T-helper 22 cell (primary cell): ENCODE measurements at places on chromosomes 1 and 21.

- no peak for DNase-seq
Observed at GRCh38 chr1:5423109-5423508, 569.1 kb downstream of the NPHP4 start.

DNA sequence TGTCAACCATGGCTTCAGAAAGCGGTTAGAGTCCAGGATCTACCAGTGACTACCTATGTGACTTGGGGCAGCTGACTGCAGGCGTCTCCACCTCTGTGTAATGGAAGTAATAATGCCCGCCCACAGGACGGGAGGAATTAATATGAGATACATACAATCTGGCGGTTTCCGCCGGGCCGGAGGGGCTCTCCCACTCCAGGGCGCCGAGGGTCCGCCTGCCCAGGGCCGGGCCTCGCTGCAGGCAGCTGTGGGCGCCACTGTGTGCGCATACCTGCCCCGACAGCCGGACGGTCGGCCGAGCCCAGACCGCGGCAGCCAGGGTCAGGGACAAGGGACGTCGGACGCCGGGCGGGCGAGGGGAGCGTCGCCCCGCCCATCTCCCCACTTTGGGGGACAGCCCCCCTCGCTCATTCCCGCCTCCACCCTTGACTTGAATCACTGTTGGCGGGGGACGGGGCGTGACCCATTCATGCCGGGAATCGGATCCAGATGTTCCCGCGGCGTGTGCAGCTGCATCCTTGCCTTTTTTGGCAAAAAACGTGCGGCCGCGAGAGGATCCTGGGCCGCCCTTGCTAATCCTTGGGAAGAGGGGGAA lies 6.0 kb upstream of the SF3A3 start:
- DNase-seq, result no peak

DNA sequence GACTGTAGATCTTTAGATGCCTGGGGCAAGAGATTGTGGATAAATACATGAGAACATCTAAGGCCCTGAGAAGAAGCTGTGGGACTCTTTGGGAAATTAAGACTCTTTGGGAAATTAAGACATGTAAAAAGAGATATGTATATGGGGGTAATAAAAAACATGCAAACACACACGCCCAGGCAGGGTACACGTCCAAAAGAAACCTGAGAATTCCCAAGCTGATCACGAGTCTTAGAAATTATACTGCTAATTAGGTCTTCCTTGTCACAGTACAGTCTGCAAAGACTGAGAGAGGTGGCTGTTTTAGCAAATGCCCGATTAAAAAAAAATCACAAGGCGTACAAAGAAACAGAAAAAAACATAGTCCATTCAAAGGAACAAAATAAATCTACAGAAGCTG lies 39.3 kb upstream of the ERO1B start:
- DNase-seq, result no peak

GRCh38 chr1:25517476-25518394 lies 25.7 kb upstream of the LDLRAP1 start:
- no peak for DNase-seq

- DNase-seq, result no peak
Observed at GRCh38 chr1:234262754-234263105, 110.5 kb upstream of the COA6 start.

DNA sequence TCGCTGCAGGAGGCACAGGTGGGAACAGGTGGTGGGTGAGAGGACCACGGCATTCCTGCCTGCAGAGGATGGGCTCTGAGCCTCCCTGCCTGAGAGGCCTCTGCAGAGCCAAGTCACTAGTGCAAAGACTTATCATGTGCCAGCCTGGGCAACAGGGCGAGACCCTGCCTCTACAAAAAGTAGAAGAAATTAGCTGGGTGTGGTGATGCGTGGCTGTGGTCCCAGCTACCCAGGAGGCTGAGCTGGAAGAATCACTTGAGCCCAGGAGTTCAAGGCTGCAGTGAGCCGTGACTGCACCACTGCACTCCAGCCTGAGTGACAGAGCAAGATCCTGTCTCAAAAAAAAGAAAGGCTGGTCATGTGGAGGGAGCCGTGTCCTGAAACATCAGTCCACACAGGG lies 46.4 kb downstream of the PKNOX1 start:
- DNase-seq, result no peak

GRCh38 chr21:34668803-34669148 lies at the start of gene CLIC6:
Gene CLIC6, plus strand, starts transcription at chr21:34668994. Its CDS starts 395 bp downstream, at chr21:34669389.
- no peak for DNase-seq

DNA sequence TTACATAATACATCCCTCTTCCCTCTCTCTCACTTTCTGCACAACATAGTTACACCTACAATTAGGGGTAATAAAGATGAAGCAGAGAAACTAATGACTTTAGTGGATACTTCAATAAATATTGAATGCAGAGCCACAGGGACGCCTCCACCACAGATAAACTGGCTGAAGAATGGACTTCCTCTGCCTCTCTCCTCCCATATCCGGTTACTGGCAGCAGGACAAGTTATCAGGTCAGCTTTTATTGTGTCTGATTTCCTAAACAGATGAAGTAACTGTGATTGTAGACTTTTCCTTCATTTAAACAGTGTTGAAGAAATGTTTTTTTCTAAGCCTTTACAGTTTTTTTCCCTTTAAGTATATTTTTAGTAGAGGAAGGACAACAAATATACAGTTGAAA lies 281.6 kb downstream of the TPR start:
- DNase-seq, result no peak

DNA sequence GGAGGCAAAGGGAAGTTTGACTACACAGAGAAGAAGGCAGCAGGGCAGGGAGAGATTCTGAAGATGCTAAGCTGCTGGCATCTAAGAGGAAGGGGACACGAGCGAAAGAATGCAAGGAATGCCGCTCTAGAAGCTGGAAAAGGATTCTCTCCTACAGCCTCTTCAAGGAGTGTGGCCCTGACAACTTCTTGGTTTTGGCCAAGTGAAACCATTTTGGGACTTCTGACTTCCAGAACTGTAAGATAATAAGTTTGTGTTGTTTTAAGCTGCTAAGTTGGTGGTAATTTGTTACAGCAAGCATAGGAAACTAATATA lies 28.5 kb downstream of the MGST3 start:
- DNase-seq, result no peak

DNA sequence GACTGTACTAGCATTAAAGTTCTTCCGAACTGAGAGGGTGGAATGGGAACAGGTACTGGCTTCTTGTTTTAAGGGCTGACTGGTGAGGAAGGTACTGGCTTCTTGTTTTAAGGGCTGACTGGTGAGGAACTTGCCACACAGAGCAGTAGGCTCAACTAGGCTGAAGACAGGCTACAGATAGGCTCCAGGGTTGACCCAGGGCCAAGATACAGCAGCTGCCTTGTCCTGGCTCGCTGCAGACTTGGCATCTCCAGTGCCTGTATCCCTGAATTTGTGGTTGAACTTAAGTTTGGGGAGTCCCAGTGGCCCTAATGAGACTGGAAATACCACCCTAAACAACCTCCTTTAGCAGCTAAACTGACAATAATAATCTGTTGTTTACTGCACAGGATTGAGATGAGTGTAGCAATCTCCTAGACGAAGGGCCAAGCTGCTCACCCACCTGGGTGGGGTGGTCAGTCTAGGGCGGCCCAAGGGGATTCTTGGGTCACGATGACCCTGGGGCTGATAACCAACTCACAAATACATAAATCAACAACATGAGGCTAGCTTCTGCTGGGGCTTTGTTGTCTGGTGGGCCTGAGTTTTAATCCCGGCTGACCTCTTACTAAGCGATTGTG lies 227.1 kb downstream of the DISC1 start:
- DNase-seq, result no peak

GRCh38 chr1:94111879-94112278 lies 9.1 kb downstream of the ABCA4 start:
- no peak for DNase-seq

GRCh38 chr1:69377507-69377906 lies 190.2 kb upstream of the LRRC7 start:
- no peak for DNase-seq

DNA sequence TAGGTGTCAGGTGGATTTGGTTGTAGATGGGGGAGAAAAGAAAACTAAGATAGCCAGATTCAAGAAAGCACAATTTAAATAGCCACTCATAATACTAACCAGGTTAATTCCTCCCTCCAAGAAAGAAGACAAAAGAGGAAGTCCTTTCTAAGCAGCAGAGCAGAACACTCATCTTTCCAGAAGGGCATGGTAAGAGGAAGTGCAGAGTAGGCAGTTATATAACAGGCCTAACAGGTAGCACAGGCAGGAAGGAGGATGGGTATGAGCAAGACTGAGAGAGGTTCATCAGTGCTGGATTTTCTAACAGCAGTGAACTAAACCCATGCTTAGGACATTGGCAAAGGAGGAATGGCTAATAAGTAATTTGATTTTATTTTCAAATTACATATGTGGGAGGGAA lies 517.5 kb downstream of the PLPP3 start:
- DNase-seq, result no peak

- DNase-seq, result no peak
Observed at GRCh38 chr21:45747233-45747766, 103.8 kb downstream of the PCBP3 start.

- DNase-seq, result no peak
Observed at GRCh38 chr1:30982937-30983336, 74.4 kb upstream of the SDC3 start.
